Fibroblast of pulmonary artery (primary cell): ENCODE measurements at places on chromosomes 12 and 14.
A peak's percentile ranks its signal among the peaks of the same experiment; 100 is the strongest.

GRCh38 chr12:123075646-123076171, 75.2 kb downstream of the PITPNM2 start:
- DNase-seq, result no peak

- peak; percentile 52 for DNase-seq
Observed at GRCh38 chr12:68440068-68440581, 108.0 kb upstream of the MDM1 start.

- no peak for DNase-seq
Observed at GRCh38 chr12:131176266-131176665, 222.6 kb downstream of the ADGRD1 start.

- no peak for DNase-seq
Observed at GRCh38 chr14:23926543-23926942, 27.0 kb upstream of the DHRS4 start.

DNA sequence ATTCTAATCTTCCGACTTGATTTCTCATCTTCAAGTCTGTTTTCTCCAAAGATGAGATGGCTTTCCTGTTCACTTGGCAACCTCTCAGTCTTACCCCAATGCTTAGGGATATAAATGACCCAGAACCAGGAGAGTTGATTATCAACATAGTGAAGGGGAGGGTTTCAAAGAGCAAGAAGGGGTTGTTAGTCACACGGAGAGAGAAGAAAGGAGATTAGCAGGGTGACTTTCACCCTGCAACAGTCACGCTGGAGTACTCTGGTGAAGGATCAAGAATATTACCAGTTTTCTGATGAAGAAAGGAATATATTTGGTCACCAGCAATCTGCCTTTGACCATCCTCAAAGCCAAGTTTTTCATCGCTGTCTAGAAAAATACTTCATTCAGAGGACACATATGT, at the start of gene TMEM52B:
Gene TMEM52B (plus strand): TSS at position 212 of the 400 bp plus-strand sequence. CDS start 543 bp downstream, outside the sequence.
- DNase-seq, result no peak

DNA sequence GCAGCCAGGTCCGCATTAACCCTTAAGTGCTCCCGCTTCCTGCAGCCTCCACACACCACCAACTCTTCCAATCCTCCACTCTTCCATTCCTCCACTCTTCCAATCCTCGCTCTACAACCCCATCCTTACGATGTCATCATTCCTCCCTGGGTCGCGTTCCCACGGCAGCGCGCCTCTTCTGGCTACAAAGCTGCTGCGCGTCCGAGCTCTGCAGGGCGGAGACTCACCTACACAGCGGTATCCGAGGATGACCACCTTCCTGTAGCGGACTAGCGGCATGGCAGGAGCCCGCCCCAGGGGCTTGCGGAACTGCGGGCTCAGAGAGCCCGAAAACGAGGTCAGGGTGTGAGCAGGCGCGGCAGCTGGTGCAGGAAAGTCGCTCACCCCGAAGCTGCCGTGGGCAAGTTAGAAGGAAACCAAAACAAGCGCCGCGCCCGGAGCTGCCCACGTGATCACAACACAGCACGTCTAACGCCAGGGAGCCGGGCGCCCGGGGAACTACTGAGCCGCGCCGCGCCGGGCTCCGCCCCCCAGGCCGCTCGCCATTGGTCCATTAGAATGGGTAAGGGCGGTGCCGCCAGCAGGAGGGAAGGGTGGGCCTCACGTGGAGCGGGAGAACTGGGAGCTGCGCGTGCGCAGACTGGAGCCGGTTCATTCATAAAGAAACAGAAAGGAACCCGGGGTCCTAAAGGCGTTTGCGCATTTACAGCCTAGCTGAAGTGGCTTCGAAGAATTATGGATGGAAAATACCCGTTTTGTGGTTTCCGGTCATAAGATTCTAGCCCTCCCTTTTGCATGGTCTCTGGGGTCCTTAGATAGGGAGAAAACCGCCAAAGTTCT, at the start of gene RHEBL1:
Gene RHEBL1 (minus strand): TSS at position 473 of the 840 bp plus-strand sequence. CDS start 194 bp downstream, at position 279.
- DNase-seq, result peak; percentile 96

DNA sequence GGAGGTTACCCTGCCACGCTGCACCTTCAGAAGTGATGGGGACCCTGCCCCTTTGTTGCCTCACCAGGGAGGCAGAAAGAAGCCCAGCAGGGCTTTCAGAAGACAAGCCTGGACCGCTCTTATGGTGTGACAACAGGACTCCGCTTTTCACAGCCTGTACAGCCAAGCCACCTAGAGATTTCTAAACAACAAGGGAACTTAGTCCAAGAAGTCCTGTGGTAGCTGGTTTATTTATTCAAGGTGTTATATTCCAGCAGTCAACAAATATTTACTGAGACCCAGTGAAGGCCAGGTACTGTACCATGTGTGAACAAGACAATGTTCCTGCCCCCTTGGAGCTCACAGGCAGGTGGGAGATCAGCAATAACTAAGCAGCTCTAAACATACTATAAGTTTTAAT, 4.0 kb upstream of the TMEM229B start:
- no peak for DNase-seq

GRCh38 chr14:99971941-99972747, 93.1 kb upstream of the EVL start:
- DNase-seq, result no peak

- no peak for DNase-seq
Observed at GRCh38 chr14:75572104-75572503, 6.3 kb upstream of the FLVCR2 start.

DNA sequence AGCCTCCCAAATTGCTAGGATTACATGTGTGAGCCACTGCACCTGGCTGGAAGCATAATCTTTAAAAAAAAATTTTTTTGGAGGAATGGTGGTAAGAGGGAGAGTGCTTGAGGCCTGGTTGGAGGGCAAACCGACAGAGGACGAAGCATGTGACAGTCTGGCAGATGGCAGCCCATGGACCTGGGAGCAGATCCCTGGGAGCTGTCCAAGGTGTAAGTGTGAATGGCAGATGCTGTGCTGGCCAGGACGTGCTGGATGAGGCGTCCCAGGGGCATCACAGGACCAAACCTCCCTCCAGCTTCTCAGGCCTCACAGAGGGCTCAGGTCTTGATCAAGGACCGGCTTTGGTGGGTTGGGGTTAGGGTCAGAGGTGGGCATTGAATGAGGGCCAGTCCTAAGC, 128.4 kb upstream of the NCOR2 start:
- peak; percentile 33 for DNase-seq

DNA sequence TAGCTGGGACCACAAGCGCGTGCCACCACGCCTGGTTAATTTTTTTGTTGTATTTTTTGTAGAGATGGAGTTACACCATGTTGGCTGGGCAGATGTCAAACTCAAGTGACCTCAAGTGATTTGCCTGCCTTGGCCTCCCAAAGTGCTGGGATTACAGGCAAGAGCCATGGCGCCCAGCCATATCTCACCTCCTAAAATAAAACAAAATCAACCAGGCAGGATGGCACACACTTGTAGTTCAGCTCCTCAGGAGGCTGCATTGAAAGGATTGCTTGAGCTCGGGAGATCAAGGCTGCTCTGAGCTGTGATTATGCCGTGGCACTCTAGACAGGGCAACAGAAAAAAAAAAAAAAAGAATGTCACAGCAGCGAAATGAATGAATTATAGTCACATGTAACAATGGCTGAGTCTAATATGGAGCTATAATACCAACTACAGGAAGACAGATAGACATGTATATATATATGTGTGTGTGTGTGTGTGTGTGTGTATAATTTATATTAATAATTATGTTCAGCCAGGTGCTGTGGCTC, 19.3 kb upstream of the TMEM120B start:
- DNase-seq, result no peak

DNA sequence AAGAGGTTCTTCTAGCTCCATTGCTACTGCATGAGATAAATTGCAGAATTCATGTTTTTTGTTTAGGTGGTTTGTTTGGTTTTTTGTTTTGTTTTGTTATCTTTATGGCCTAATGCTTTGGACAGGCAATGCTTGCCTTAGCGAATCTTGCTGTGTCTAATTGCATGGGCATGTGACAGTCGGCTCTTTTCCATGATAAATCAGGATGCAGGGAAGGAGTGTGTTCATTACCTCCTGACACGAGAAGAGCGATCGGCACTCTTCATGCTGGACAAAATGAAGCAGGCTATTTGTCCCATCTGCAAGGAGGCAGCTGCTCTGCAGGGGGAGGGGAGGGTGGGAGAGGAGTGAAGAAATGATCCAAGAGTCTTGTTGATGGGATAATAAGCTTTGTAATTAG, 6.5 kb downstream of the CCDC60 start:
- no peak for DNase-seq

DNA sequence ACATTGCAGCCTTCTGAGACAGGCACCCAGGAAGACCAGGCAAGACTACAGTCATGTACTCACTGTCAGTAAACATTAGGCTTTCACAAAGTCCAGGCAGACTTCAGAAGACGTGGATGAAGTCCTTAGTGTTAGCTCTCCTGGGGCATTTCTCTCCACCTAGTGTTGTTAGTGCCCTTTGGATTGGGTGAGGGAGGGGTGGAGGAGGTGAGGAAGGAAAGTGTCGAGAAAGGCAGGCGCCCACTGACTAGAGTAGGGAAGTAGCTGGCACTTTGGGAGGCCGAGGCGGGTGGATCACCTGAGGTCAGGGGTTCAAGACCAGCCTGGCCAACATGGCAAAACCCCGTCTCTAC, 20.2 kb downstream of the TMEM229B start:
- no peak for DNase-seq

GRCh38 chr12:54051026-54051842, 2.4 kb upstream of the HOXC4 start:
- DNase-seq, result no peak

- DNase-seq, result no peak
Observed at GRCh38 chr14:99863059-99863458, 69.8 kb downstream of the EML1 start.

DNA sequence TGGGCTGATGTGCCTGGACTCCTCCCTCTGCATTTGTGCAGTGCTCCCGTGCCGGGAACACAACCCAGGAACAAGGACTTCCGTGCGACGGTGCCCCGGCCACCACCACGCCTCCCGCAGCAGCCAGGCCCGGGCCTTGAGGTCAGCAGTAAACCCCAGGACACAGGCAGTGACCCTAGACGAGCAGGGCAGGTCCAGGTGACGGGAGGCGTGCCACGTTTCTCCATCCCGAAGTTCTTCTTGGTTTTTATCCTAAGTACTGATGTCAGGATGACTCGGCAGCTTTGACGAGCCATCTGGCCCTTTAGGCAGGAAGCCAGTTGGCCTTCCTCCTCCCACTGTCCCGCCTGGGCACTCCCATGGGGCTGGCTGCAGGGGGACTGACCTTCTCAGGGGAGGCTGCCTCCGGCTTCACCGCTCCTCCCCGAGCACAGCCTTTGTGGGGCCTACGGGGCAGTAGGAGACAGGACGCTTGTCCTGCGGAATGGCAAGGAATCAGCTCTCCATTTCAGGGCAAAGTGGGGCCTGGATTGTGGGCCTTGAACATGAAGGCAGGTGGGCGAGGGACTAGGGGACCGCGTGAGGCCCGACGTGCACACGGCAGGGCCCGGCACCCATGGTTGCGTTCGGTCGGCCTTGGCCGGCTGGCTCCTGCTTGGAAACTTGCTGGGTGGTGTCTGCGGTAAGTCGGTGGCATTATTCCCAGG, 94.1 kb downstream of the FBXL14 start:
- peak; percentile 69 for DNase-seq

DNA sequence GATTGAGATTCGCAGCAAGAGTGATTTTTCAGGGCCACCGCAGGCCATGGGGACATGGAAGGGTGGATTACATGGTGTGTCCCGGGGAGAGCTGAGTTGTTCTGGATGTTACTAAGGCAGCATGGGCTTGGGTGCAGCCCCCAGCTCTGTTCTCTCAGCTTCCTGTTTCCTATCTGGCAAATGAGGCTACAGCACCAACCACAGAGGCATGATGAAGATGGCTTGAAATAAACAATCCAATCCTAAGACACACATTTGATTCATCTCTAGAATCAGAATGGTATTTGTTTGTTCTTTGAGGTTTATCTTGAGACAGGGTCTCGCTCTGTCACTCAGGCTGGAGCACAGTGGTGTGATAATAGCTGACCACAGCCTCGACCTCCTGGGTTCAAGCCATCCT, 21.6 kb downstream of the GLTP start:
- no peak for DNase-seq

- no peak for DNase-seq
Observed at GRCh38 chr12:110776410-110776809, 33.7 kb upstream of the PPP1CC start.

DNA sequence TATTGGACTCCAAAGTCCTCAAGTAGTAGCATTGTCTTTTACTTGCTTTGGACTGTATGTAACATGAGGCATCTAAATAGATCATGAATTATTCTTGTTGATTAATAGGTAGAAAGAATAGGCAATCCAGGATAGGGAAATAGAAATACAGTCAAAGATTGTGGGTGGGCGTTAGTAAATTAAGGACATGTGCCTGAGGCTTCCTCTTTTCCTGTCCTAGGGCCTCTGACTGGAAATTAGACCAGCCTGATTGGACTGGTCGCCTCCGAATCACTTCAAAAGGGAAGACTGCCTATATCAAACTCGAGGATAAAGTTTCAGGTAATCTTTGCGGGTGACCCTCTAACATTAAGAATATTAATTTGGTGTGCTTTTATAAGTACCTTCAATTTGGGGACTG, 7.6 kb downstream of the NECAP1 start:
- no peak for DNase-seq

- DNase-seq, result no peak
Observed at GRCh38 chr14:69581316-69581935, 6.8 kb upstream of the CCDC177 start.

DNA sequence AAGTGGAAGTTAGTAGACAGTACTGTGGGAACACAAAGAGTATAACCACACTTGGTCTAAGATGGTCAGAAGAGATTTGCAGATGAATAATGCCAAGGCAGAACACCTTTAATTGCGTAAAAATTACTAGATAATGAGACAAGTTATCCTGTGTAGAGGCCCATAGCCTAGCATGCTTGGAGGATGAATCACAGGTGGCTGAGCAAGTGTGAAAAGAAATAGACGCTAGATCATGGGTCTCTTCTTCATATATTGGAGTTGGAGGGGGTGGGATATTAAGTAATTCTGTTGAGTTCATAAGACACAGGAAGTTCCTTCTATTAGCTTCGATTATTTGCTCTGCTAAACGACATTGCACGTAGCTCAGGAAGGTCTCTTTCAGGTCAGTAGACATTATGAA, 454.3 kb upstream of the LMO3 start:
- no peak for DNase-seq

DNA sequence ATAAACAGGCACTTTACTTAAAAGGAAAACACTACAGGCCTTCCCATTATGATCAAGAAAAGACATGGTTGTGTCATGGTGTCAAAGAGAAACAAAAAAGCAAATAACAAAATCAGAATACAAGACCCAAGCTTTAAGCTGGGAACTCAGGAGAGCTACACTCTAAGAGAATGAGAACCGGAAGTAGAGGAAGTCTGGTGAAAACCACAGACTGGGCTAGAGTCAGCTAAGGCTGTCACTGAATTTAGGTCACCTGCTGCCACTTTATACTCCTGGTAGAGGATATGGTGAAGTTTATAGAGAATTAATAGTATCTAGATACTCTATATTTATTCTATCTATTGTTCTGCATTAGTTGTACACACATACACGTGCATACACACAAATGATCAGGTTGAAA, 971.7 kb downstream of the FLRT2 start:
- no peak for DNase-seq
